ENCODE measurements at places on chromosomes 6 and 20. TPM values are rescaled to one million over a fixed set of nuclear protein-coding genes. Genes with fewer than 3 reads are reported as not detected.

DNA sequence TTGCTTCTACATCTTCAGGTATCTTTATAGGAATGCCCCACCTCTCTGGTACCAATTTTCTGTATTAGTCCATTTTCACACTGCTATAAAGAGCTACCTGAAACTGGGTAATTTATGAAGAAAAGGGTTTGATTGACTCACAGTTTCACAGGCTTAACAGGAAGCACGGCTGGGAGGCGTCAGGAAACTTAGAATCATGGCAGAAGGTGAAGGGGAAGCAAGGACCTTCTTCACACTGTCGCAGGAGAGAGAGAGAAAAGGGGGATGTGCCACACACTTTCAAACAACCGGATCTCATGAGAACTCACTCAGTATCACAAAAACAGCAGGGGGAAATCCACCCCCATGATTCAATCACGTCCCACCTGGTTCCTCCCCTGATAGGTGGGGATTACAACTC, 24.4 kb upstream of the LY86 start:
- H3K27ac ChIP-seq, result no peak overlapping the region
- no peak for DNase-seq
- peaks cover 20% of the 10 kb centered on the region for H3K36me3 ChIP-seq
- H3K4me1 ChIP-seq, result peaks cover 6% of the 10 kb centered on the region
- H3K4me3 ChIP-seq, result no peak overlapping the region
- no peaks in the 10 kb centered on the region for H3K27me3 ChIP-seq

DNA sequence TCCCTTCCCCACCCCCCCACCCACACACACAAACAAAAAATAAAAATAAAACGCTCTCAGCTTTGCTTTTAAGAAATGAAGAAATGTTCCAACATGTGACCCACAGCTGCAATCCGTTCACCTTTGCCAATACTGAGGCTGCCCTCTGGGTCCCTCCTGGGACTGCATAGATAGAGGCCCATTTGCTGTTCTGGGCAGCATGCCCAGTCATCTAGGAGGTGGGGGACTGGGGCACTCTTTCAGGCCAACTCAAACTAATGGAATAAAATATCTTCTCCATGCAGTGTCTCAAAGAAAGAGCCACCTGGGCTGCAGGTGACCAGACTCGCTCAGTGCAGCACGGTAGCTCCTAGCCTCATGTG, 79.9 kb downstream of the SLC22A3 start:
- H3K36me3 ChIP-seq, result no peaks in the 10 kb centered on the region
- H3K27me3 ChIP-seq, result peaks cover 30% of the 10 kb centered on the region
- no peak overlapping the region for H3K4me3 ChIP-seq
- peaks cover 4% of the 10 kb centered on the region for H3K4me1 ChIP-seq
- DNase-seq, result no peak

DNA sequence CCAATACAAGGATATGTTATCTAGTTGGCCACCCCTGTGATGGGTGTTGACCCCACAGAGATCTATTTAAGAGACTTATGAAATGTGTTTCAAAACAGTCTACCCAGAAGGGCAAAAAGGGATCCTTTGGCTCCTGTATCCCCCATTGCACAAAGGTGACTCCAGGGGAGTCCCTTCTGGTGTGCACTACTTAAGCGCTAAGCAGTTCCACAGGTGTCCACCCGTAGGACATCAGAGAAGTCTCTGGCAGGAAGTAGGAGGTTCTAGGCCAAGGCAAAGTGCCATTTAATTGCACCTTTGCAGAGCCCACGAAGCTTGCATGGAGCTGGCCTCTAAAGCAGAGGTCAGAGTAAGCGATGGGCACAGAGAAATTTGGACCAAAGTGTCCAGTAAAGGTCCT, 147.7 kb downstream of the MRPL14 start:
- H3K4me3 ChIP-seq, result no peak overlapping the region
- H3K27me3 ChIP-seq, result peaks cover 35% of the 10 kb centered on the region
- no peaks in the 10 kb centered on the region for H3K36me3 ChIP-seq
- no peak overlapping the region for H3K27ac ChIP-seq
- no peak for DNase-seq

GRCh38 chr6:39934131-39934757, at the start of gene MOCS1:
MOCS1 (minus strand) TSS chr6:39934462; CDS start chr6:39934417, 45 bp downstream.
- no peaks in the 10 kb centered on the region for H3K36me3 ChIP-seq
- no peak for DNase-seq
- H3K4me1 ChIP-seq, result peaks cover 4% of the 10 kb centered on the region
- H3K27ac ChIP-seq, result peak within 1 kb of the TSS; percentile 49

DNA sequence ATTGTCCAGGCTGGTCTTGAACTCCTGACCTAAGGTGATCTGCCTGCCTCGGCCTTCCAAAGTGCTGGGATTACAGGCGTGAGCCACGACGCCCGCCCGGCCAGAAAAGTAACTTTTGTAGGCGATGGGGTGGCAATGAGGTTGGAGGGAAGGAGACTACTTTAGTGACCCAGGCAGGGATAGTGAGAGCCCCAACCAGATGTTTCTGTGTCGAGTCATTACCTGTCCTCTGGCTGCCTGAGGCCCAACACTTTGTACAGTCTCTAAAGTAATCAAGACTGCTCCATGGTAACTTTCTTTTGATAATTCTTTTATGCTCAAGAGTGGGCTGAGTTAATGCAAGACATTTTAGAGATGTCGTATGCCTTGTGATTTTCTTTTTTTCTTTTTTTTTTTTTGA, 6.8 kb downstream of the SASH1 start:
- no peaks in the 10 kb centered on the region for H3K36me3 ChIP-seq
- H3K4me3 ChIP-seq, result no peak overlapping the region
- peaks cover 42% of the 10 kb centered on the region for H3K27me3 ChIP-seq
- no peaks in the 10 kb centered on the region for H3K4me1 ChIP-seq

GRCh38 chr20:44411020-44411756, 55.7 kb downstream of the HNF4A start:
- H3K27me3 ChIP-seq, result peaks cover 12% of the 10 kb centered on the region
- no peak overlapping the region for H3K27ac ChIP-seq
- no peak overlapping the region for H3K4me3 ChIP-seq
- H3K36me3 ChIP-seq, result no peaks in the 10 kb centered on the region
- H3K4me1 ChIP-seq, result no peaks in the 10 kb centered on the region
- no peak for DNase-seq

DNA sequence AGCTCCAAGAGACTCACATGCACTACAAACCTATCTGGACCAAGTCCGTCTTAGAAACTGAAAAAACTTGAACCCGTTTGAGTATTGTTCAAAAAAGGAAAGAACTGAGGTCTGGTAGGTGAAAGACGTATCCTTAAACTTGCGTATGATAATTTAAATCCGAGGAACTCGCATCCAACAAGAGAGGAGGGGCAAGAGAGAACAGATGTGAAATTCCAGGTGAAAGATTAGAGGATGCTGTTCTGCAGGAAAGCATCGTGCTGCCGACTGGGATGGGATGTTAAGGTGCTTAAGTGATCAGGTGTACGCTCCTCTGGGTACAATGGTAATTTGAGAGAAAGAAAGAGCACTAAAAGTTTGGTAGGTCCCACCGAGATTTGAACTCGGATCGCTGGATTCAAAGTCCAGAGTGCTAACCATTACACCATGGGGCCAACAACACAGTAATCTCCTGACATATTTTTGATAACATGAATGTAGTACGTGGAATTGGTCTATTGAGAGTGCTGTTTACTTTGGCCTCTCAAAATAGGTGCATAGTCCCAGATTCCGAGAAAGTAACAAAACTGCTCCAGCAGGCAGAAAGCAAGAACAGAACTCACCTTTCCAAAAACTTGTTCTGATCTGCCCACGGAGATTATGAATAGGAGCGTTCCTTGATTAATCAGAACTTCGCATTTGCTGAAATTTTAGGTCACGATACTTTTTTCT, 53.5 kb upstream of the BTN3A2 start:
- H3K36me3 ChIP-seq, result no peaks in the 10 kb centered on the region
- peaks cover 25% of the 10 kb centered on the region for H3K4me1 ChIP-seq
- H3K27ac ChIP-seq, result peak overlapping the region; percentile 98
- peak overlapping the region; percentile 86 for H3K4me3 ChIP-seq

GRCh38 chr6:125267806-125268523, 33.8 kb downstream of the HDDC2 start:
- H3K27me3 ChIP-seq, result no peaks in the 10 kb centered on the region
- DNase-seq, result no peak
- H3K27ac ChIP-seq, result no peak overlapping the region
- no peaks in the 10 kb centered on the region for H3K4me1 ChIP-seq
- H3K36me3 ChIP-seq, result peaks cover 12% of the 10 kb centered on the region
- H3K4me3 ChIP-seq, result no peak overlapping the region

- DNase-seq, result no peak
- peak overlapping the region; percentile 47 for H3K27ac ChIP-seq
- no peaks in the 10 kb centered on the region for H3K27me3 ChIP-seq
Measured at GRCh38 chr6:31713991-31714684, 1.0 kb upstream of the LY6G6D start.

DNA sequence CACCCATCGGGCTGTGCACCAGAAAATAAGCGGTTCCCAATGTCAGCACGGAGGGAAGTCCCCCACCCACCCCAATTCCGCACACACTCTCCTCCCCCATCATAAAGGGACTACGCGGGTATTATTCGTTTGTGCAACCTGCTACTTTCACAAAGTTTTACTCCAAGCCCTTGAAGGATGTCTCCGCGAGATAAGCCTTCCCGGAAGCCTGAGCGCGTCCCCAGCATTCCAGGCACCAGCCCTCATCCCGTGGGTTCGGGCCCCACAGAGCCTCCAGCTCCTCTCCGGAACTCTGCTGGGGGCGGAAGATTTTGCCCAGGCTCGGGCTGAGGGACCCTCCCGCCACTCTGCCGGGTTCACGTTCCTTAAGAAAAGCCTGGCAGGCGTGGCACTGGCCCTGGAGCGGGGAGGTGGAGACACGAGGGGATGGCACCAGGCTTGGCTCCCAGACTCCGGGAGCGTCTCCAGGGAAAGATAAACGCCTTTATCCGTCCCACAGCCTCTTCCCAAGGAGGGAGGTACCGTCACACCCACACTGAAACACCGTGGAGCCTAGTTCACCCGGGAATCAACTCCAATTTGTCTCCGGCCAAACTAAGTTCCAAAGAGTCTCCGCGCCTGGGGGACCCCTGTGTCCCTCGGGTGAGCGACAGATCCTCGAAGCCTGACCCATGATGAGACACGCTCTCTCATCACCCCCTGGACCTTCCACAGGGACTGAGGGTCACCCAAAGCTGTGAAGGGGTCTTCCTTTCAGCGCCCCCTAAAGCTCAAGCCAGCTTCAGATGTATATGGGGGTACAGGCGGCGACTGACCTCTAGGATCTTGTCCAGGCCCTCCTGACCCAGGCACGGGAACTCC, 934 bp downstream of the KCNK5 start:
- peaks cover 23% of the 10 kb centered on the region for H3K4me1 ChIP-seq
- DNase-seq, result no peak
- H3K4me3 ChIP-seq, result peak overlapping the region; percentile 69
- H3K27me3 ChIP-seq, result peaks cover 53% of the 10 kb centered on the region

DNA sequence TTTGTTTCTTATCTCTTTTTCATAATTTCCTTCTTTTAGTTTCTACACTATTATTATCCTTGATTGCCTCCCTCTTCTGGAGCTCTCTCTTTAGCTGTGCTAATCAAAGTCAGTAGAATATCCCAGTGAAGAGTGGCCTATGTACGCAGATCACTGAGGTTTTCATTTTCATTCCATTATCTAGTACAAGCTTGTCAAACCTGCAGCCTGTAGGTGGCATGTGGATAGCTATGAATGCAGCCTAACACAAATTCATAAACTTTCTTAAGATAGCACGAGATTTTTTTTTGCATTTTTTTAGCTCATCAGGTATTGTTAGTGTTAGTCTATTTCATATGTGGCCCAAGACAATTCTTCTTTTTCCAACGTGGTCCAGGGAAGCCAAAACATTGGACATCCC, 825.7 kb upstream of the MAP3K7 start:
- DNase-seq, result no peak
- H3K36me3 ChIP-seq, result no peaks in the 10 kb centered on the region
- no peak overlapping the region for H3K4me3 ChIP-seq
- H3K27me3 ChIP-seq, result no peaks in the 10 kb centered on the region

- H3K27me3 ChIP-seq, result peaks cover 12% of the 10 kb centered on the region
- H3K4me1 ChIP-seq, result peaks cover 14% of the 10 kb centered on the region
- no peak for DNase-seq
- H3K27ac ChIP-seq, result no peak overlapping the region
- H3K4me3 ChIP-seq, result no peak overlapping the region
Measured at GRCh38 chr6:16836144-16836981, 75.1 kb upstream of the ATXN1 start.

GRCh38 chr6:163260911-163261310, 153.6 kb upstream of the QKI start:
- H3K36me3 ChIP-seq, result no peaks in the 10 kb centered on the region
- DNase-seq, result no peak
- peaks cover 9% of the 10 kb centered on the region for H3K4me1 ChIP-seq
- peaks cover 13% of the 10 kb centered on the region for H3K27me3 ChIP-seq
- no peak overlapping the region for H3K4me3 ChIP-seq
- H3K27ac ChIP-seq, result peak overlapping the region; percentile 54

DNA sequence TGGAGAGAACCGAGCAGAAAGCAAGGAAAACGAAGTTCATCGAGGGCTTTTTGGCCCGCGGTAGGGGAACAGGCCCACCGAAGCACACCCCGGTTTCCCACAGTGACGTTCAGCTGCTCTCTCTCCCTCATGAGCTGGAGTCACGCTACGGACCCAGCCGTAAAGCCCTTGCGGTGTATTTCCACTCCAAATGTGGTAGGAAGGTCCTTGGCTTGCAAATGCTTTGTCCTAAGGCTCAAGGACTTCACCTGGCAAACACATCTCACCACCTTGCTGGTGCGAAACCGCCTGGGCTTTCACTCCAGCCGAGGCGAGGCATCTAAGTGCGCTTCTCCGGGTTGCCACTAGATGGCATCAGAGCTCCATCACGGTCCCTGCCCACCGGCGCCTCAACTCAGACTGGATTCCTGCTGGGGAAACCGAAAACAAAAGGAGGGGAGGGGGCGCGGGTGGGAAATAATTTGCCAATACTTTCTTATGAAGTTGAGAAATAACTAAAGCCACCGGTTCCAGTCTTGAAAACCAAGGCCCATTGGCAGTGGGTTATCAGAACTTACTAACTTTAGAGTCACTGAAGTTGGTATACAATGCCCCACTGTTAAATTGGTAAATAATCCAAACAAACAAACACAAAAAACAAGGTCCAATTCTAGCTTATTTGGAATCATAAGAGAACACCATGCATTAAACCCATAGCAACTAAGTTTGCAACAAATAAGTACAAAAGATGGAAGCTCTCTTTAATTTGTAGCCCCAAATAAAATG, 13.4 kb upstream of the FOXC1 start:
- H3K4me1 ChIP-seq, result peaks cover 8% of the 10 kb centered on the region
- H3K27ac ChIP-seq, result no peak overlapping the region
- no peaks in the 10 kb centered on the region for H3K36me3 ChIP-seq

DNA sequence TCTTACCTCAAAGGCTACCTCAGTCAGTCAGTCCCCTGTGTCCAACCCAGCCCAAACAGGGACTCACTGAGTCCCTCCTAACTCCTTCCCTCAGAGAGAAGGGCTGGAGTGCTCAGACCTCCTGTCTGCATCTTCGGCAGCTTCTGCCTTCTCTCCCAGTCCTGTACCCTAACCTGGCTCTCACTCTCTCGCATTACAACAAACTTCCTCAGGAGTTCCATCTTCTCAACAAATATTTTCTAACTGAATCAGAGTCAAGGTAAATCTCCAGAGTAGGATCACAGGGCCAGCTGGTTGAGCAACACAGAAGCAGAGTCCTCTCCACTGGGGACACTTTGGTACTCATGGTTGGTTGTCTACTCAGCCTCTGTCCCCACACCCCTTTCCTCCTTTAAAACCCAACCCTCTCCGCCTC, 92.3 kb downstream of the MRPL14 start:
- H3K27me3 ChIP-seq, result peaks cover 33% of the 10 kb centered on the region
- H3K4me1 ChIP-seq, result peaks cover 4% of the 10 kb centered on the region
- H3K27ac ChIP-seq, result no peak overlapping the region
- no peak overlapping the region for H3K4me3 ChIP-seq

The VSTM2L gene
- polyA plus RNA-seq, result not detected

The RIPOR3 gene
- 1.4 TPM for polyA plus RNA-seq

The PRDM13 gene
- polyA plus RNA-seq, result not detected

The GINS1 gene
- 1.9 TPM for polyA plus RNA-seq

The FAM217A gene
- not detected for polyA plus RNA-seq

The SERPINB6 gene
- polyA plus RNA-seq, result 72.1 TPM

The TMEM200A gene
- not detected for polyA plus RNA-seq

The TSHZ2 gene
- not detected for polyA plus RNA-seq

Data from naive B cell (primary cell).